Small intestine (tissue), 16 donors: ENCODE measurements at places on chromosomes 1 and 21. TPM values are rescaled to one million over a fixed set of nuclear protein-coding genes. Genes with fewer than 3 reads are reported as not detected.
A peak's percentile ranks its signal among the peaks of the same experiment; 100 is the strongest.

Gene SLC30A10
- 6.5 TPM for polyA plus RNA-seq

Gene XCL2
- not detected for polyA plus RNA-seq

Gene KPRP
- not detected for polyA plus RNA-seq

DNA sequence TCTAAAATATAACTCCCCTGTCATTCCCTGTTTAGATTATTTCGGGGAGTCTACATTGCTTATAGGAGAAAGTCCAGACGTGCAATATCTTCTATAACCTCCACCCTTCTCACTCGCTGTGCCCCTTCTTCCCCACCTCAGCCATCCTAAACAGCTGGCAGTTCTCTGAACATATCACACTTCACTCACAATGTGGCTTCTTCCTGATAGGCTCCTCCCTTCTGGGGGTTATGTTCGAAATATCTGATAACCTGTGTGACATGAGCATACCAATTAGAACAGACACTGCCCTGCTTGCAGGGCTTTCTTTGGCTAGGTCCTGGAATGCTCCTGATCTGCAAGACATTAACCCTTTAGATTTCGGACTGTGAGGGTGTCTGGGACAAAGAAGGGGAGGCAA, 274.6 kb downstream of the NFIA start:
- H3K4me1 ChIP-seq, result no peaks in the 10 kb centered on the region
- no peak for DNase-seq
- H3K27ac ChIP-seq, result no peak overlapping the region
- H3K4me3 ChIP-seq, result no peak overlapping the region

GRCh38 chr1:51736702-51737101, 119.8 kb downstream of the OSBPL9 start:
- no peaks in the 10 kb centered on the region for H3K27me3 ChIP-seq
- H3K4me1 ChIP-seq, result no peaks in the 10 kb centered on the region

- H3K27ac ChIP-seq, result no peak overlapping the region
- no peaks in the 10 kb centered on the region for H3K4me1 ChIP-seq
- no peaks in the 10 kb centered on the region for H3K27me3 ChIP-seq
These were observed 205.9 kb downstream of the DSCAM start for GRCh38 chr21:40641042-40641441.

DNA sequence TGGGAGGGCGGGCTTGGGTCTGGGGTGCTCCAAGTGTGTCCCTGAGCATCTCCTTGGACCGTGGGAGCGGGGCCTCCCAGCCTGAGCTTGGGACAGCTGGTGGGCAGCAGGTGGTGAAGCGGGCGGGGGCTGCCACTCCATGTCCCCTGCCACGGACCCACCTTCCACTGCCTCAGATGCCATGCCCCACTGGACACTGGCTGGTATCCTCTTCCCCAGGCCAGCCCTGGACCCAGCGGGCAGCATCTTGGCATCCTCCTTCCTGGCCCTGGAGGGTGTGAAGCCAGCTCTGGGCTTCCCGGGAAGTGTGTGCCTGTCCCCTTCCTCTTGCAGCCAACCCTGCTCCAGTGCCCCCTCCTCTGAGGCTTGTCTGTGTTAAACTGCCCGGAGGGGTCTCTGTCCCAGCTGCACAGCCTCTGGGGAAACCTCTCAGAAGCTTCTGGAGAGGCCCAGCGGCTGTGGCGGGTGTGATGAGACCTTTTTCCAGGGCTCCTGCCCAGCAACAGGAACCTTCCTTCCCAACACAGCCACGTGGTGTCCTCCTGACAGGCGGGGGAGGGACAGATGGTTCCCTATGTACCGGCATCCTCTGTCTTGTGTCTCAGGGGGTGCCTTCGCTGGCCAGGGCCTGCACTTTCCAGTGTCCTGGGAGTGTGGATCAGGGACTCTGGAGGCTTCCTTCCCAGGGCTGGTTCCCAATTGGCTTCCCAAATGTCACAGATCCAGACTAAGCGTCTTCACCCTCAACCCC, 81.6 kb upstream of the DISP3 start:
- H3K36me3 ChIP-seq, result no peaks in the 10 kb centered on the region
- no peaks in the 10 kb centered on the region for H3K4me1 ChIP-seq
- H3K4me3 ChIP-seq, result no peak overlapping the region
- H3K27ac ChIP-seq, result no peak overlapping the region
- no peaks in the 10 kb centered on the region for H3K27me3 ChIP-seq

DNA sequence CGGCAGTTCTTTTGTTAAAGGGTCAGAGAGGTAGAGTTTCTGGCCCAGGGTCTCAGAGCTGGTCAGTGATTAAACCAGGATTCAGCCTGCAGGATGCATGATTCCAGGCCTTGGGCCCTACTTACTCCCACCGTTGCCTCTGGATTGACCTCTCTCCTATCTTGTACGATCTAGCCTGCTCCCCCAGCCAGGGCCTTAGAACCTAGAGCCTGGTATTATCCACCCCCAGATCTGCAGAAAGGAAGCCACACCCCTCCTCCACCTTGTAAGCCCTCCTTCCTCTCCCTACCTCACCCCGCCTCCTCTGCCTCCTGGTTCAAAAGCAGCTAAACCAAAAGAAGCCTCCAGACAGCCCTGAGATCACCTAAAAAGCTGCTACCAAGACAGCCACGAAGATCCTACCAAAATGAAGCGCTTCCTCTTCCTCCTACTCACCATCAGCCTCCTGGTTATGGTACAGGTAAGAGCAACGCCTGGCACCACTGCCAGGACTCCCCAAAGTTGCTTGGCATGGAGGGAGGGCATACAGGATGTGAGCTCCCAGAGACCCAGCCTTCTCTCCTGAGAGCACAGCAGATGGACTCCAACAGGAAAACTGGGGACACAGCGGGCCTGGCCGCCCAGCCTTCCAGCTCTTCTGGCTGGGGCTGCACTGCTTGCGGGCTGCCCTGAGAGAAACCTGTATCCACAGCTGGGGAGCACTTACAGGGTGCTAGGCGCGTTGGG, at the start of gene CD52:
CD52 (plus strand) TSS at position 347 of the 726 bp plus-strand sequence; CDS start at position 407, 60 bp downstream.
- DNase-seq, result peak; percentile 45
- H3K27ac ChIP-seq, result no peak within 1 kb of the TSS
- peak within 1 kb of the TSS; percentile 61 for H3K4me3 ChIP-seq
- peaks cover 2% of the 10 kb centered on the region for H3K36me3 ChIP-seq
- H3K27me3 ChIP-seq, result no peaks in the 10 kb centered on the region
